ENCODE measurements at places on chromosomes 3 and 15.

GRCh38 chr15:72235298-72235697 is 4.3 kb upstream of the PKM start:
- DNase-seq: no peak

- no peak for DNase-seq
These were observed 13.8 kb downstream of the MEIS2 start for GRCh38 chr15:37086521-37086920.

- no peak for DNase-seq
These were observed 74.1 kb upstream of the MITF start for GRCh38 chr3:69665026-69665737.

- no peak for DNase-seq
These were observed 24.0 kb upstream of the EIF4A2 start for GRCh38 chr3:186759231-186759930.

GRCh38 chr15:63503739-63504246 is 600 bp upstream of the USP3 start:
- DNase-seq: no peak

Data from DMS79 (cell line).